ENCODE measurements at places on chromosomes 16 and 17.
A peak's percentile ranks its signal among the peaks of the same experiment; 100 is the strongest.

GRCh38 chr17:71470062-71470461 lies 650.8 kb upstream of the SOX9 start:
- DNase-seq, result no peak

- peak; percentile 15 for DNase-seq
These were observed 7.0 kb upstream of the ZKSCAN2 start for GRCh38 chr16:25264597-25264996.

- no peak for DNase-seq
These were observed 60.6 kb downstream of the BEAN1 start for GRCh38 chr16:66487580-66488275.

- no peak for DNase-seq
These were observed 26.7 kb downstream of the VAC14 start for GRCh38 chr16:70774261-70774660.

GRCh38 chr17:51362811-51363585 lies 102.7 kb downstream of the UTP18 start:
- DNase-seq, result no peak

DNA sequence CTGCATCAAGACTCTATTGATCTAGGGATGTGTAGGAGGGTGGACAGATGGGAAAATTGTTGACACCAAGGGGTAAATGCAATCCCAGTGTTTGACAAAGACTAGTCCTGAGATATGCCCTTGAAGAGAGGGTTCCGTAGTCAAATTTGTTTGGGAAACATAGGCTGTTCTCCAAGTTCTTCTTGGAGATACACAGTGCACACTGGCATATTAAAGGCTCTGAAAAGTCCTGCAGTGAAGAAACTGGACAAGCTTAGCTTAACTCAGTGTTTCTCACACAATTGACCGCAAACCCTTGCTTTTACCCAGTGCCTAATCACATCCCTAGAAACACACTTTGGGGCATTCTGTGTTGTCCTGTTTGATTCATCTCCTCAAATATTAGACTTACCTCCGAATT lies 10.8 kb downstream of the DHRS7C start:
- no peak for DNase-seq

DNA sequence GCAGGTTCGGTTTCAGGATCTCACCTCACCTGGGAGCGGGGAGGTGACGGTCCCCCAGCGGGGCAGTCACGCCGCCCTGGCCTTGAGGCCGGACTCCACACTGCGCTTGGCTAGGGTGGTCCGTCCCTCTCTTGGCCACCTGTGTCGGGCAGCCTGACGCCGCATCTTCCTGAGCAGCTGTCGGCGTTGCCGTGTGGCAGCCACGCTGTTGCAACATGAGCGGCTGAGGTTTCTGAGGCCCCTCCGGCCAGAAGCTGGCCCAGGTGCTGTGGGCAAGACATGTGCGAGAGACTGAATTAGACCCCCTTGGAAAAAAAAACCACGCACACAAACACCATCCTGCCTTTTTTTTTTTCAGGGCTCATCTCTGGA lies 49.2 kb downstream of the IRF8 start:
- no peak for DNase-seq
